Regular cardiac myocyte (primary cell): ENCODE measurements at places on chromosomes 2 and 18. TPM values are rescaled to one million over a fixed set of nuclear protein-coding genes. Genes with fewer than 3 reads are reported as not detected.

Gene IKZF2
- 7.9 and 9.4 TPM in 2 replicates for total RNA-seq

Gene NOP58
- total RNA-seq: 42.3 and 77.8 TPM in 2 replicates

Gene DYNAP
- total RNA-seq: not detected in 2 replicates

Gene SULT1C3
- not detected in 2 replicates for total RNA-seq

Gene CSRNP3
- total RNA-seq: 1.2 and 3.9 TPM in 2 replicates

Gene C1GALT1C1L
- total RNA-seq: 1.1 and 1.3 TPM in 2 replicates

Gene SRD5A2
- not detected in 2 replicates for total RNA-seq

Gene SLC25A12
- 16.6 and 21.1 TPM in 2 replicates for total RNA-seq

Gene DYNC1I2
- total RNA-seq: 125 and 167 TPM in 2 replicates

Gene TMEM18
- total RNA-seq: 16.3 and 21.1 TPM in 2 replicates

Gene ODC1
- 133 and 403 TPM in 2 replicates for total RNA-seq

Gene SP5
- not detected in 2 replicates for total RNA-seq

Gene DSC1
- total RNA-seq: under 0.01 TPM in 1 of 2 replicates, not detected in the other

Gene VIT
- total RNA-seq: 0.19 and 0.85 TPM in 2 replicates

Gene SF3B6
- 145 and 183 TPM in 2 replicates for total RNA-seq

Gene WDR43
- 108 and 133 TPM in 2 replicates for total RNA-seq

Gene ACADL
- under 0.01 TPM in 1 of 2 replicates, not detected in the other for total RNA-seq

Gene ACTG2
- under 0.01 and 0.19 TPM in 2 replicates for total RNA-seq

Gene TCF23
- not detected in 2 replicates for total RNA-seq

Gene ANO7
- total RNA-seq: 0.38 and 0.85 TPM in 2 replicates

Gene SPEG
- total RNA-seq: 7.9 and 13.0 TPM in 2 replicates

Gene SCTR
- total RNA-seq: not detected in 2 replicates

Gene TSPYL6
- total RNA-seq: not detected in 2 replicates

Gene ERICH2
- total RNA-seq: not detected in 2 replicates

Gene BMP10
- not detected in 2 replicates for total RNA-seq

Gene SKA1
- total RNA-seq: 2.8 and 19.6 TPM in 2 replicates

Gene NEUROD1
- not detected in 2 replicates for total RNA-seq

Gene KATNAL2
- 0.96 and 2.5 TPM in 2 replicates for total RNA-seq

Gene STEAP3
- 7.6 and 31.4 TPM in 2 replicates for total RNA-seq

Gene EDAR
- not detected in 2 replicates for total RNA-seq

Gene FAM136A
- 19.2 and 40.8 TPM in 2 replicates for total RNA-seq

Gene COL6A3
- total RNA-seq: 664 and 1,543 TPM in 2 replicates

Gene TEKT4
- total RNA-seq: not detected in 2 replicates

Gene ASAP2
- 44.5 and 59.2 TPM in 2 replicates for total RNA-seq

Gene CHRNG
- total RNA-seq: not detected in 2 replicates

Gene SNED1
- 4.6 and 10.7 TPM in 2 replicates for total RNA-seq

Gene TDRD15
- not detected in 2 replicates for total RNA-seq

Gene IL36RN
- under 0.01 TPM in 1 of 2 replicates, not detected in the other for total RNA-seq

Gene MRPL19
- 35.0 and 49.1 TPM in 2 replicates for total RNA-seq

Gene TNFAIP6
- 34.5 and 69.3 TPM in 2 replicates for total RNA-seq

Gene MAT2A
- 38.9 and 103 TPM in 2 replicates for total RNA-seq

Gene PRKCE
- 8.2 and 13.8 TPM in 2 replicates for total RNA-seq

Gene CASP8
- 24.0 and 24.2 TPM in 2 replicates for total RNA-seq

Gene ZSCAN30
- 13.8 and 25.9 TPM in 2 replicates for total RNA-seq

Gene BCL2
- total RNA-seq: 1.5 and 3.1 TPM in 2 replicates

Gene CD207
- not detected in 2 replicates for total RNA-seq

Gene SPATA3
- total RNA-seq: not detected in 2 replicates

Gene LIMS4
- 8.1 and 14.1 TPM in 2 replicates for total RNA-seq

Gene PCGF1
- total RNA-seq: 20.3 and 25.9 TPM in 2 replicates
